ENCODE measurements at places on chromosomes 2 and 18. TPM values are rescaled to one million over a fixed set of nuclear protein-coding genes. Genes with fewer than 3 reads are reported as not detected.
A peak's percentile ranks its signal among the peaks of the same experiment; 100 is the strongest.

GRCh38 chr2:206260188-206261012, 14.1 kb upstream of the ZDBF2 start:
- no peaks in the 10 kb centered on the region for H3K4me1 ChIP-seq
- no peak for DNase-seq
- H3K27ac ChIP-seq = no peak overlapping the region
- peaks cover 98% of the 10 kb centered on the region for H3K27me3 ChIP-seq
- H3K36me3 ChIP-seq = no peaks in the 10 kb centered on the region

DNA sequence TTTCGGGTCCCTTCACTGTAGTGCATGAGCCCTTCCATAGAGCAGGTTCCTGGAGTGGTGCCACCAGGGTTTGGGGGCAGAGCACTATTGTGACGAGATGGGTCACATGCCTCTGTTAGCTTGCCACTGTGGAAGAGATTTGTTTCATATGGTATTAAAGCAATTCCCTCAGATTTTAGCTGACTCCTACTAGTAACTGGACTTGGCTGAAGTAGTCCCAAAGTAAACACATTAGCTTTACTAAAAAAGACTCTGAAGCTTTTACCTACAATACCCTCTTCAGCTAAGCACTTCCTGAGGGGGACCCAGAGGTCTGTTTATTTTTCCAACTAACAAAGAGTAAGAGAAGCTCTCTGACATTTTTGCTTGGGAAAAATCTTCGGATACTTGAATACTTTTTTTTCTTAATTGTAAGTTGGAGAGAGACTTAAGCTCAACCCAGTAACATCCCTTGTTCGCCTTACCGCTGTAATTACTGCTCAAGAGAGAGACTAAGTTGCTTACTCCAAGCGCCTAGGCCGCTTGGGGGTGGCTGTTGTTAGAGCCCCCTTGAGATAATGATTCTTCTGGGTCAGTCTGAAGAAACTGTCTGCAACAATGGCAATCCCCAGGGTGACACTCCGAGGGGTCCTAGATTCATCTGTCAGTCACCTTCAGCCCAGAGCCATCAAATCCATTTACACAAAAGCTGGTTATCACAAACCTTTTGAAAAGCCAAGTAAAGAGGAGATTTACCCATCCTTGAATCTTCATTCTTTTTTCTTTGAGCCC, 177.4 kb downstream of the FIGN start:
- no peaks in the 10 kb centered on the region for H3K27me3 ChIP-seq
- H3K4me1 ChIP-seq = no peaks in the 10 kb centered on the region
- DNase-seq = no peak
- H3K27ac ChIP-seq = no peak overlapping the region
- H3K36me3 ChIP-seq = no peaks in the 10 kb centered on the region

GRCh38 chr2:30869988-30870387, 62.7 kb upstream of the CAPN13 start:
- no peaks in the 10 kb centered on the region for H3K36me3 ChIP-seq
- DNase-seq = no peak
- no peak overlapping the region for H3K27ac ChIP-seq
- H3K4me1 ChIP-seq = peaks cover 23% of the 10 kb centered on the region
- no peaks in the 10 kb centered on the region for H3K27me3 ChIP-seq

- no peak overlapping the region for H3K27ac ChIP-seq
- H3K4me1 ChIP-seq = peaks cover 6% of the 10 kb centered on the region
- H3K4me3 ChIP-seq = no peak overlapping the region
- DNase-seq = no peak
- no peaks in the 10 kb centered on the region for H3K36me3 ChIP-seq
These were observed 7.8 kb downstream of the SCYGR2 start for GRCh38 chr2:227606476-227606875.

- H3K36me3 ChIP-seq = no peaks in the 10 kb centered on the region
- peak overlapping the region; percentile 27 for H3K4me3 ChIP-seq
- H3K27ac ChIP-seq = no peak overlapping the region
- H3K4me1 ChIP-seq = peaks cover 23% of the 10 kb centered on the region
- DNase-seq = peak; percentile 73
- peaks cover 13% of the 10 kb centered on the region for H3K27me3 ChIP-seq
These were observed 405.9 kb downstream of the XIRP2 start for GRCh38 chr2:167293943-167294775.

- no peak overlapping the region for H3K4me3 ChIP-seq
- H3K4me1 ChIP-seq = peaks cover under 1% of the 10 kb centered on the region
- no peak for DNase-seq
- no peak overlapping the region for H3K27ac ChIP-seq
- peaks cover 13% of the 10 kb centered on the region for H3K27me3 ChIP-seq
These were observed 20.0 kb upstream of the RESP18 start for GRCh38 chr2:219352448-219353023.

- H3K27me3 ChIP-seq = no peaks in the 10 kb centered on the region
- DNase-seq = peak; percentile 81
- peak overlapping the region; percentile 64 for H3K27ac ChIP-seq
- H3K4me3 ChIP-seq = no peak overlapping the region
- no peaks in the 10 kb centered on the region for H3K36me3 ChIP-seq
These were observed 4.3 kb downstream of the GPR17 start for GRCh38 chr2:127650041-127650784.

- no peaks in the 10 kb centered on the region for H3K27me3 ChIP-seq
- H3K4me3 ChIP-seq = no peak overlapping the region
- H3K4me1 ChIP-seq = no peaks in the 10 kb centered on the region
- DNase-seq = no peak
- no peak overlapping the region for H3K27ac ChIP-seq
- H3K36me3 ChIP-seq = no peaks in the 10 kb centered on the region
These were observed 59.3 kb upstream of the TCF4 start for GRCh38 chr18:55647331-55647730.

GRCh38 chr18:8699948-8700347, 5.4 kb upstream of the MTCL1 start:
- no peak overlapping the region for H3K4me3 ChIP-seq
- no peak overlapping the region for H3K27ac ChIP-seq
- H3K4me1 ChIP-seq = peaks cover 26% of the 10 kb centered on the region
- no peaks in the 10 kb centered on the region for H3K36me3 ChIP-seq
- no peak for DNase-seq

DNA sequence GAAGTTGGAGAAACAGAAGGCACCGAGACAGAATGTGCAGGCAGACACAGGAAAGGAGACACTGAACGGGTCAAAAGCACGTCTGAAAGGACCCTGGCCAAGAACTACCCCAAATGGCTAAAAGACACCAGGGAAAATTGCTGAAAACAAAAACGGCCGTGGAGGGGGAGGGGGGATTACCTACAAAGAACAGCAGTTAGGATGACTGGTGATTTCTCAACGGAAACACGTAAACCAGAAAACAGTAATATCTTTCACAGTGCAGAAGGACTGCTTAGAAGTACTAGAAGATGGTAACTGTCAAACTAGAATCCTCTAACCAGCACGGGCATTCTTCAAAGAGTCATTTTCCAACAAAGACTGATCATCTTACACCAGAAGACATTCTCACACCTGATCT, 142.6 kb downstream of the HDAC4 start:
- no peaks in the 10 kb centered on the region for H3K27me3 ChIP-seq
- H3K4me1 ChIP-seq = peaks cover 99% of the 10 kb centered on the region
- no peak for DNase-seq
- no peaks in the 10 kb centered on the region for H3K36me3 ChIP-seq
- H3K27ac ChIP-seq = peak overlapping the region; percentile 89

GRCh38 chr2:29834036-29834540, 87.3 kb downstream of the ALK start:
- H3K4me1 ChIP-seq = no peaks in the 10 kb centered on the region
- no peaks in the 10 kb centered on the region for H3K36me3 ChIP-seq
- peaks cover 10% of the 10 kb centered on the region for H3K27me3 ChIP-seq
- no peak overlapping the region for H3K4me3 ChIP-seq
- DNase-seq = no peak

- H3K4me1 ChIP-seq = no peaks in the 10 kb centered on the region
- H3K4me3 ChIP-seq = no peak overlapping the region
- peaks cover 80% of the 10 kb centered on the region for H3K36me3 ChIP-seq
- no peak overlapping the region for H3K27ac ChIP-seq
These were observed 37.1 kb downstream of the COA5 start for GRCh38 chr2:98571121-98571701.

DNA sequence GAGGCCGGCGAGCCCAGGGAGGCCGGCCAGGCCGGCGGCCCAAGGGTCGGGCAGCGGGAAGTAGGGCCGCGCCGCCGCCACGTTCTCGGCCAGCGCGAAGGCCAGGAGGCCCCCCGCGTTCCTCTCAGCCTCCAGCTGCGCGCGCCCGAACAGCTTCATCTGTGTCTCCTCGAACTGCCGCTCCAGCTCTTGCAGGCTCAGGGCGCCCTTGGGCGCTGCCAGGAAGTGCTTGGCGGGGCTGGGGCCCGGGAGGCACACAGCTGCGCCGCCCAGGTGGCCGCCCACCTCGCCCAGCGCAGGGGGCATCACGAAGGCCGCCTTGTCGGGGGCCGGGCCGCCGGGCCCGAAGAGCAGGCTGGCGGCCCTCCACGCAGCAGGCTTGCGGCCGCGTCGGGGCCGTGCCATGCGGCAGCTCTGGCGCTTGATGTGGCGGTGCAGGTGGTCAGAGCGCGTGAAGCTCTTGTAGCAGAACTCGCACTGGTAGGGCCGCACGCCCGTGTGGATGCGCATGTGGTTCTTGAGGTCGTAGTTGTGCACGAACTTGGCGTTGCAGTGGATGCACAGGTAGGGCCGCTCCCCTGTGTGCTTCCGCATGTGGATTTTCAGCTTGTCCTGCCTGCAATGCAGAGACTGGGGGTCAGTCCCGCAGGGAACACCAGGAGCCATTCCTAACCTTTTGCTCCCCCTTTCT, 99.0 kb upstream of the SMAD2 start:
- no peaks in the 10 kb centered on the region for H3K27me3 ChIP-seq
- peak; percentile 64 for DNase-seq
- peaks cover 19% of the 10 kb centered on the region for H3K4me1 ChIP-seq
- H3K27ac ChIP-seq = peak overlapping the region; percentile 76

DNA sequence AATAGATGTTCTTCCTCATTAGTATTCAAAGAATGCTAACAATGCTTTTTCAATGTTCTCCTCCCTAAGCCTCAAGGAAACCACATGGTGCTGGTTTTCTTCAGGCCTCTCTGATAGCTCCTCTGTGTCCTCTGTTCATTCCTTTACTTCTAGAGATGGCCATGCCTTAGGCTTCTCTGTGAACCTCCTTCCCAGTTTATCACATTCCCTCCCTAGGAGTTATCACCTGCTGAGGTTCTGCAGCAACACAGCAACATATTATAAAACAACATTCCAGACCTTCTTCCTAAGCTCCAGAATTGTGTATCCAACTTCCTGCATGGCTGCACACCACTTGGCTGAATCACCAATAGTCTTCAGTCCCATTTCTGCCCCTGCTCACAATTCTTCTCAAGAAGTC, 325.5 kb downstream of the IRS1 start:
- no peaks in the 10 kb centered on the region for H3K36me3 ChIP-seq
- no peaks in the 10 kb centered on the region for H3K27me3 ChIP-seq
- no peak for DNase-seq
- H3K4me1 ChIP-seq = peaks cover 6% of the 10 kb centered on the region
- H3K27ac ChIP-seq = no peak overlapping the region

SPR gene
- total RNA-seq = 17.2 TPM

LRRC30 gene
- not detected for total RNA-seq
